NCI-H345 (cell line): ENCODE measurements at places on chromosomes 7 and 10.

DNA sequence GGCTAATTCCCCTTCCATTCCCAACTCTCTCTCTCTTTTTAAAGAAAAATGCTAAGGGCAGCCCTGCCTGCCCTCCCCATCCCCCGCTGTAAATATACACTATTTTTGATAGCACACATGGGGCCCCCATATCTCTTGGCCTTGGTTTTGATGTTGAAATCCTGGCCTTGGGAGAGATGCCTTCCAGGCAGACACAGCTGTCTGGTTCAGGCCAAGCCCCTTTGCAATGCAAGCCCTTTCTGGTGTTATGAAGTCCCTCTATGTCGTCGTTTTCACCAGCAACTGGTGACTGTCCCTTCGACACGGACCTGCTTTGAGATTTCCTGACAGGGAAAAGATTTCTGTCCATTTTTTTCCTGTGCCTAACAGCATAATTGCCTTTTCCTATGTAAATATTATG lies 3.0 kb downstream of the ADRA2A start:
- DNase-seq, result no peak

GRCh38 chr10:43945908-43946307 lies 297.2 kb upstream of the ZNF32 start:
- no peak for DNase-seq

- no peak for DNase-seq
These were observed 872.6 kb upstream of the SORCS1 start for GRCh38 chr10:108037061-108037460.

DNA sequence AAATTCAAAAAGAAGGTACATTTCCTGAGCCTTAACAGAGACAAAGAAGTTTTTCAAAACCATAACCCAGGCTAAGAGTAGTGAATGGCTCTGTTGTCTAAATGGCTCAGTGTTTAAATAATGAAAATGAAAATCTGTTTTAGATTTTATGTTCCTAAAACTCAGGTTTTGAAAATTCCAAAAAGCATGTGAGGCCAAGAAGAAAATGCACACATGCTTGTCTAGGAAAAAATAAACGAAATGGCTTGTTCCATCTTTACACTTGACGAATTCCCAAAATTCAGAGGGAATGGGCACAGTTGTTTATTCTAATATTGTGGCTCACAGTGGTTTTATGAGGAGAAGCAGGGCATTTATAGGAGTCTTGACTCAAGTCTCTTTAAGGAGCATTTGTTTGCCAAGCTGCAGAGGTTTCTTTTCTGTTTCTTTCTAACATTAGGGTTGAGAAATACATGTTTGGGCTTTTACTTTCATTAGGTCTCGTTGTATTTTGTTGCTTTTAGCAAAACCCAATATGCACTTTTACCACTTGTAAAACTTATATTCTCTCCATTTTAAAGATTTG lies 527.6 kb upstream of the ANKRD30A start:
- no peak for DNase-seq

DNA sequence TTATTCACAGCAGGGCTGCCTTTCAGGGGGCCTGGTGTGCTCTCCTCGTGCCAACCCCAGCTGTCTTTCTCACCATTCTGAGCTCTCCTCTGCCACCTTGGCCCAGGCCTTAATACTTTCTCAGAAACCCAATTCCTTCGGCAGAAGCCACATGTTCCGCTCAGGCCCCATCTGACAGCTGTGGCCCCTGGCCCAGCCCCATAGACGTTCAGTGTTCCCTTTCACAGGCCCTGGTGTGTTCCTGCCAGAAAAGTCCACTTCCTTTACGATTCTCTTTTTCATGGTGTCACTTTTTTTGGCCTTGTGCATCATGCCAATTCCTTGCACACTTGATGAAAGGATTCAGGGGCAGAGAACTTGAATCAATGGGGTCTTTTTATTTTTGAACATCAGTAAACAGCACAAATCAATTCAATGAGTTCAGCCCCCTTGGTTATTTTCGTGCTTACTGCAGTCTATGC lies 15.9 kb upstream of the GPNMB start:
- no peak for DNase-seq

GRCh38 chr10:104259999-104260774 lies 5.5 kb downstream of the GSTO1 start:
- DNase-seq, result no peak

DNA sequence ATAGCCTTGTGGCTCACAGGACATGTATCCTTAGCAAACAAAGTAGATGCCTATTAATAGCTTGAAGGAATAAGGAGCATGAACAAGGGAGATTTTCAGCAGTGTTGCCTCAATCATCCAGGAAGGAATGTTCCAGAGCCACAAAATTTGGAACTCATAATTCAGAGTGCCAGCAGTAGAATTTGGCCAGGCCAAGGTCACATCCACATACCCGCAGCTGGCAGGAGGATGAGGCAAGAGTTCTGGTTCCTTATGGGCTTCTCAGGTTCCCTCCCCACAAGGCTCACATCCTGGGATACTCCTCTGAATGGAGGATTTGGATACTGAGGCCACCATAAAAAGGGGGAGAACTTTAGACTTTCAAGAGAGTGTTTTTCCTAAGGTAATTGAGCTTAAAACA lies 45.8 kb downstream of the SUFU start:
- DNase-seq, result no peak

GRCh38 chr7:71996141-71996540 lies 416.0 kb downstream of the CALN1 start:
- no peak for DNase-seq

- no peak for DNase-seq
These were observed 78.3 kb downstream of the LRRC17 start for GRCh38 chr7:102991077-102991539.

DNA sequence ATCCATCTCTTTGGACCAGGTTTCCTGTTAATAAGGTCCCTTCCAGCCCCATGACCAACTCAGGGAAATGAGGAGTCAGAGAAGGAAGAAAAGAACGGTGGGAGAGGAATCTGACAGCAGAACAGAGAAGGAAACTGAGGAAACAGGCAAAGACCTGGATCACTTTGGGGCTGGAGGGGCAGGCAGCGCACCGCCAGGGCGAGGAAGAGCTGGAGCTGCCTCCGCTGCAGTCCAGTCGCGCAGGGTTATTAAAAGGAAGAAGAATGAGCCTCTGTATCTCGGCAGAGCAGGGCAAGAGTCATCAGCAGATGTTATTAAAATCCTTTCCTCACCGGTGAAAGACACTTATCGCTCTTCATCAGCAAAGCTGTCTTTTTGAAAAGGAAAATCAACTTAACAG lies 37.7 kb upstream of the R3HCC1L start:
- no peak for DNase-seq

- DNase-seq, result no peak
These were observed 122.0 kb upstream of the ZNF438 start for GRCh38 chr10:31153692-31154091.

DNA sequence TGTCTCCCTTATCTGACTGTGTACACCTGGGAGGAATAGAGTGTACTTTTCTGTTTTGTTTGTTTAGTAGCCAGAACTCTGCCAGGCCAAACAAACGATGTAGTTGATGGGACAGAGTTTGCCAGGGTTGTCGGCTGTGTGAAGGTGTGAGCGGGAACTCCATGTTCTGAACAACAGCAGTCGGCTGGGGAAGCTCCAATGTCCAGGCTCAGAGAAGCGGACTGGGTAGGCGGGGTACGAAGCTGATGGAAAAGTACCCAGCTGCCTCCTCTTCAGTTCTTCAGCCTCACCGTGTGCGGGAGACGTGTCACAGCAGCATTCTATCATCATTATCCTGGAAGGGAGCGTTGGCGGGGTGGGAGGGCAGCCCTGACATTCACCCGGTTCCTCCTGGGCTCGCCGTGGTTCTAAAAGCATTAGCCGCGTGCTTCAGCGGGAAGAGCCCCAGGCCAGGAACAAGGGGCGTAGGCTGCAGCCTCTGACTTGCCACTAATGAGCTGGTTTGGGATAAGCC lies 52.9 kb downstream of the PFKFB3 start:
- DNase-seq, result no peak

- no peak for DNase-seq
These were observed 66.3 kb upstream of the SLC25A13 start for GRCh38 chr7:96388166-96388565.

DNA sequence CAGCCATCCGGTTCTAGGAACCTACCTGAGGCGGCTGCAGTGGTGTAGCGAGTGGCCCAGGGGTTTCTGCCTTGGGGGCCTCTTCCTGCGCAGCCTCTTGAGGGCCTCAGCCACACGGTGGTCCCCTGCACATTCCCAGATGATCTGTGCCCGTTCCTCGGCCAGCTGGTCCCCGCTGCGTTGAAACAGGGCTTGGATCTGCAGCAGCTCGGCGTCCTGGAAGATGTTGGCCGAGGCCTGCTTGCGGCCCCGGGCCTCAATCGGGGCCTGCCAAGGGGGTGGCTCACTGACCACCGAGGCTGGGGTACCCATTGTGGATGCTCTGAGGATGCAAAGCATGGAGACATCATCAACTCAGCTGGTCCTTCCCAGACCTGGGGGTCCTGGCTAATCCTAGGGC lies 7.4 kb downstream of the AVPI1 start:
- no peak for DNase-seq

GRCh38 chr10:43958964-43959363 lies 310.3 kb upstream of the ZNF32 start:
- DNase-seq, result no peak

GRCh38 chr7:21044384-21044783 lies 257.7 kb upstream of the SP8 start:
- DNase-seq, result no peak
